ENCODE measurements at places on chromosomes 2 and 18.

- no peak for DNase-seq
Measured at GRCh38 chr2:130765464-130765863, 10.1 kb downstream of the AMER3 start.

GRCh38 chr2:9424447-9425164, 1.2 kb downstream of the CPSF3 start:
- DNase-seq: no peak

- DNase-seq: no peak
Measured at GRCh38 chr2:229071292-229071976, 199.7 kb downstream of the PID1 start.

GRCh38 chr2:767440-767839, 90.2 kb upstream of the TMEM18 start:
- no peak for DNase-seq

GRCh38 chr2:232288489-232289030, 90.0 kb upstream of the ALPP start:
- DNase-seq: no peak

GRCh38 chr18:79679552-79680099, at the start of gene CTDP1:
Gene CTDP1 (plus strand): TSS chr18:79679803. CDS start chr18:79679948, 145 bp downstream.
- peak; percentile 94 for DNase-seq

DNA sequence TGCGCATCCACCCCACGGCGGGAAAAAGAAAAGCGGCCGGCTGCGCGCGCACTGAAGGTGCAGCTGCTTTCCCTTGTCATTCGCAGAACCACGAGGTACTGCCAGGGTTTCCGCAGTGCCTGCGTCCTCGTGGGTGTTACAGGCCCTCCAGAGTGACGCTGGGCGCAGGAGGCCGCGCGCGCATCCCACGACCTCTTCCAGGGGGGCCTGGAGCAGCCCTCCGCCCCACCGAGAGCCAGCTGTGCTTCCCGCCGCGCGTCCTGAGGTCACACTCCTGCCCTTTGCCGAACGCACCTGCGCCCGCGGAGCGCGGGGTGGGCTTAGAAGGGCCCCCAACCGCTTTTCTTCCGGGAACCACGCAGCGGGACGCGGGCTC, 378 bp upstream of the IAH1 start:
- DNase-seq: no peak

- DNase-seq: no peak
Measured at GRCh38 chr18:44552706-44553105, 128.0 kb upstream of the SETBP1 start.

GRCh38 chr2:210003359-210003758, 921 bp downstream of the RPE start:
- no peak for DNase-seq

GRCh38 chr2:96669539-96670215, 27.1 kb downstream of the FER1L5 start:
- no peak for DNase-seq

DNA sequence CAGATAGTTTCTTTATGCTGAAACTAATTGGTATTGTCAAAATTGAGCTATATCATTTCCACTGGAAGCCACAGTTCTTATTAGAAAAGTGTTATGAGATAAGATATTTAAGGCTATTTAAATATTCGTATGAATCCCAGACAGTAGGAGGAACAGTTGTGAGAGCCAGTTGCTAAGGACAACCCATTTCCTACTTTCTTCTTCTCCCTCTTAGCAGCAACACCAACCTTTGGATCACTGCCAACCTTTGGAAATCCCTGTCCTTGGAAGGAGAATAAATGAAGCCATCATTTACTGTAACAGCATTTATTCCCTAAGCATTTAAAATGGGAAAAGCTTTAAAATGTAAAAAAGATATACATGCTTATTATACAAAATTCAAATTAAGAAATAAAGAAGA, 85.8 kb downstream of the PLCL1 start:
- DNase-seq: no peak

GRCh38 chr2:164080486-164080885, 344.7 kb upstream of the FIGN start:
- no peak for DNase-seq

- no peak for DNase-seq
Measured at GRCh38 chr2:239765076-239765845, 259.9 kb downstream of the NDUFA10 start.

GRCh38 chr18:34794348-34794747, 84.2 kb downstream of the DTNA start:
- no peak for DNase-seq

GRCh38 chr2:62076980-62077638, 118.8 kb upstream of the B3GNT2 start:
- DNase-seq: no peak

GRCh38 chr2:58514252-58514651, 273.1 kb upstream of the FANCL start:
- no peak for DNase-seq

- DNase-seq: no peak
Measured at GRCh38 chr18:65017372-65017760, 733.4 kb upstream of the CDH7 start.

GRCh38 chr2:107588181-107588580, 238.5 kb upstream of the RGPD4 start:
- no peak for DNase-seq

GRCh38 chr2:144514616-144515091, 5.3 kb downstream of the ZEB2 start:
- DNase-seq: no peak

DNA sequence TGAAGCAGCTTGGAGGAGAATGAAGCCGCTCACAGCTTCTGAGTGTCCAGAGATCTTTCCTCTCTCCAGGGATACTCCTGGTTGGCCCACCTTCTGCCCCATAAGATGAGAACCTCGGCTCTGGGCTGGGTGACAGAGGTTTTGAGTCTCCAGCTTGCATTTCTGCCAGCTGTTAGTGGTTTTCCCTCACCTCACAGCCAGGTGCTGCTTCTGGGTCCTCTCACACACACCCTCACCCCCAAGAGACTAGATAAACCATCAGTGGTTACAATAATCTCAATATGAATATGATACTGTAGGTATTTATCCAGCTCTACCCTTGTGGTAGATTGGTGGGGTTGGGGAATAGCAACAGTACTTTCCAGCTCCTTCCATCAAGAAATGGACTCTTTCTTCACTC, 161.7 kb upstream of the SIX3 start:
- no peak for DNase-seq

- DNase-seq: no peak
Measured at GRCh38 chr2:205982776-205983327, 103.1 kb downstream of the INO80D start.

DNA sequence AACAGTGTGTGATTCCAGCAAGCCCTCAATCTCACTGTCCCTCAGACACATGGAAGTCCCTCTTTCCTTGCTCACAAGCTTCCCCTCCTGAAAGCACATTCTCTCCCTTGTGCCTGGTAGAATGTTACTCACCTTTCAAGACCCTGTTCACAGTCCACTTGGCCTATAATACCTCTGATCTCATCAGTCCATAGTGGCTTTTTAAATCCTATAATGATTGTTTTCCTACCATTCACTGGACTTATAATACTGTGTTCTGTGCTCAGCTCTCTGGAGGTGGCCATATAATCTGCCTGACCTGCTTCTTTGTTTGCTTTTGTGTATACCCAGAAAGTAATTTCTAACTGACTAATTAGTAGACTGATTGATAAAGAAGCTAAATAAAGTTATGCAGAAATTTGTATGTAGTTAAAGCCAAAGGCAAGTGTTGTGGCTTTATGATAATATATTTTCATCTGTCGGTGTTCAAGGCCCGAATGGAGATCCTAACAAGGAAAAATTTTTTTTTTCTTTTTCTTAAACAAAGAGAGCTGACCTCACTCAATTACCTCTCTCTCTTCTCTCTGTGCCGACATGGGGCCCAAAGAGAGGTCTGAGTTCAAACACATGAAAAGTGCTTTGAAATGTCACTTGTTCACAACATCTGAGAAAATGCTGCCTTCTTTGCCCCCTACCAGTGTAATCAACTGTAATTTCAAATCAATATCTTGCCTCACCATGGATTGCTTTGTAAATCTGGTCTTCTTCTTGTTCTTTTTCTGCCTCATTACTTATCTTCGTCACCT, 1033.0 kb upstream of the PIK3C3 start:
- DNase-seq: no peak

DNA sequence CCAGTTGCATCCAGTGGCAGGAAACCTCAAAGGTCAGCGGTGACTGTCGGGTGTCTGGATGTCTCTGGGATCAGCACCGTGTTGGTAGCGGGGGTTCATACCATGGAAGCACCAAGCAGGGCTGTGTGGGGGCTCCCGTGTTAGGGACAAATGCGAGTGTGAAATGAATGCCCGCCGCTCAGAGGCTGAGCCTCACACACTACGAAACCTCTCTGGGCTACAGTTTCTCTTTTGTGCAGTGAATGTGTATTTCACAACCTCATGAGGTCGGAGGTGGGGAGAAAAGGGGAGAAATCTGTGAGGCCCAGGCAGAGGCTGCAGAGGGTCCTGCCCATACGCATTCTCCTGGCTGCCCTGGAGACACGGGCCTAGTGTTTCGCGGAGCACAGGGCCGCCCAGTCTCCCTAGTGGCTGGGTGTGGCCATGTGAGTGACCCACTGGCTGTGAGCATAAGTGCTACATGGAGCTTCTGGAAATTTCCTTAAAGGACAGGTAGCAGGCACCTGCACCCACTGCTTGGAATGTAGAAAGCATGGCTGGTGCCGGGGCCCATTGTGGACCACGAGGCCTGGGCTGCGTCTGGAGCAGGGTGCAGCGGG, 138.0 kb upstream of the GLI2 start:
- no peak for DNase-seq

GRCh38 chr2:63790491-63790890, 51.2 kb upstream of the UGP2 start:
- DNase-seq: no peak

GRCh38 chr18:13136904-13137669, 81.5 kb upstream of the LDLRAD4 start:
- DNase-seq: no peak

GRCh38 chr2:3598197-3598910, 3.4 kb downstream of the COLEC11 start:
- DNase-seq: no peak

- no peak for DNase-seq
Measured at GRCh38 chr2:24513281-24514071, 22.4 kb downstream of the NCOA1 start.

GRCh38 chr2:24080701-24081100, 3.9 kb downstream of the TP53I3 start:
- DNase-seq: peak; percentile 19

GRCh38 chr2:129092956-129093355, 774.3 kb upstream of the HS6ST1 start:
- DNase-seq: no peak

DNA sequence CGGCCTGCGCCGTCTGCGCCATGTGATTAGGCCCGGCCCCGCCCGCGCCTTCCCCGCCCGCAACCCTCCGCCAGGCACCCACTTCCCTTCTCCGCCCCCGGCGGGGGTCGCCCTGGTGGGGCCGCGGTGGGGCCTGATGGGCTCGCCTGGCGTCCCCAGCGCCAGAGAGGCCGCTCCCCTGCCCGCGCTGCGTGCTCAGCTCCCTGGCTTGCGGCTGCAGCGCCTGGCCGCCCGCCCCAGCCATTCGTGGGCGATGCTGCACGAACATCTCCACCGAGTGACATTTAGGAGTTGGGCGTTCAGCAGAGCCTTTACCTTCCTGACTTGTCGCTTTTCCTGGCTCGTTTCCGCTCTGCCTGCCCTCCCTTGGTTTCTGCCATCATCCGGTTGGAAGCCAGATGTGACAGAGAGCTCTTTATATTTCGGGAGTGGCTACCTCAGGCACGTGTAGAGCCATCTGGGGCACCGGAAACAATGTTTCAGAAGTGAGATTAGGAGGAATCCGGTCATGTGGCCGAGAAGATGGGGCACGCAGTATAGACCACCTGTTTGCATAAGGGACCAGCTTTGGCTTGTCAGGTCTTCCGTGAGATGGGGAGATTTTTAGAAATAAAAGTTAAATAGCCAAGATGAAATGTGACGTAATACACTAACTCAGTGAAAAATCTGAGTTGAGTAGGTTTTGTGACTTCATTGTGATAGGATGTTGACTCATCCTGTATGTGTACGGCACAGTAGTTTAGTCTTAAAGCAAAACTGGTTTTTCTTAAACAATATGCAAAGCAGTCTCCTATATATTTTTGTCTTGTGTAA, 1.2 kb downstream of the GLS start:
- DNase-seq: peak; percentile 81

GRCh38 chr2:54106631-54107454, 8.6 kb upstream of the ACYP2 start:
- no peak for DNase-seq

DNA sequence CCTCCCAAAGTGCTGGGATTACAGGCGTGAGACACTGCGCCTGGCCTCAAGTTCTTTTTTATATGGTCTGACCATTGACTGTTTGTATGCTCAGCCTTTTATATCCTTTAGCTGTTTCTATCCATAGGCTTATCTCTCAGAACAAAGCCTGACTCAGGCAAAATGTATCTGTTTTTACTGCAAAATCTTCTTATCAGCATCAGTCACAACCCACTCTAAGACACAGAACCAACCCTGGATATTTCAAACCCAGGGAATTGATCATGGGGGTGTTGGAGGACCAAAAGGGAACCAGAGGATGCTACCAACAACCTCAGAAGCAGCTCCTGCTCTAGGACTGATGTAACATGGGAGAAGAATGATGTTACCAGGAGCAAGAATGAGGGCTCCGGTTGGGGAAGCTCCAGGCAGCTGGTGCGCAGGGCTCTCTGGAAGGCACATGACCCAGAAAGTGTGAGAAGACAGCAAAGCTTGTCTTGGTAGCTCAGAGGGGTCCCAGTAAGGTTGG, 75.3 kb upstream of the NCK2 start:
- DNase-seq: no peak

DNA sequence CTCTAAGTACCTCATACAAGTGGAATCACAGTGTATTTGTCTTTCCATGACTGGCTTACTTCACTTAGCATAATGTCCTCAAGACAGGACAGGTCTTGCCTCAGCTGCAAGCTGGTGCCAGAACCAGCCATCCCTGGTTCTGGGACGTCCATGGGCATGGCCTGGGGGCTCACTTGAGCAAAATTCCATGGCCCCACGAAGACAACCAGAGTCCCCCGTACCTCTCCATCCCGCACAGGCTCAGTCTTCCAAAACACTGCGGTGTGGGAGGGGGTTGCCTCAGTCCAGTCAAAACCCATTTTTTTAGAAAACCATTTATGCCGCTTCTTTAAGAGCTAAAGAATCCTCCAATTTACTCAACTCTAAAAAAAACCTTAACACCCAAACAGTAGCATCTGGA, 21.7 kb upstream of the CABLES1 start:
- DNase-seq: no peak

DNA sequence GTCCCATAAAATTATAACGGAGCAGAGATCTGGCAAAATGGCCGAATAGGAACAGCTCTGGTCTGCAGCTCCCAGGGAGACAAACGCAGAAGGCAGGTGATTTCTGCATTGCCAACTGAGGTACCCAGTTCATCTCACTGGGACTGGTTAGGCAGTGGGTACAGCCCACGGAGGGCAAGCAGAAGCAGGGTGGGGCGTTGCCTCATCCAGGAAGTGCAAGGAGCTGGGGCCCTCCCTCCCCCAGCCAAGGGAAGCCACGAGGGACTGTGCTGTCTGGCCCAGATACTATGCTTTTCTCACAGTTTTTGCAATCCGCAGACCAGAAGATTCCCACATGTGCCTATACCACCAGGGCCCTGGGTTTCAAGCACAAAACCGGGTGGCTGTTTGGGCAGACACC, 22.8 kb downstream of the ICA1L start:
- no peak for DNase-seq

GRCh38 chr2:60414495-60415138, 138.8 kb downstream of the BCL11A start:
- no peak for DNase-seq

All from coronary artery (tissue), 2 donors.